ENCODE measurements at places on chromosomes 11 and 22. TPM values are rescaled to one million over a fixed set of nuclear protein-coding genes. Genes with fewer than 3 reads are reported as not detected.
A peak's percentile ranks its signal among the peaks of the same experiment; 100 is the strongest.

- no peak overlapping the region for H3K4me3 ChIP-seq
- H3K27ac ChIP-seq: no peak overlapping the region
- H3K36me3 ChIP-seq: no peaks in the 10 kb centered on the region
- no peak for DNase-seq
Measured at GRCh38 chr11:3083321-3083720, 26.1 kb upstream of the CARS1 start.

GRCh38 chr11:120801801-120802689, 221.9 kb upstream of the TBCEL start:
- DNase-seq: peak; percentile 72
- H3K4me3 ChIP-seq: no peak overlapping the region
- peaks cover 11% of the 10 kb centered on the region for H3K27me3 ChIP-seq
- H3K36me3 ChIP-seq: no peaks in the 10 kb centered on the region

The ANKRD49 gene
- 19.3 TPM for total RNA-seq

- H3K27me3 ChIP-seq: no peaks in the 10 kb centered on the region
- no peak overlapping the region for H3K27ac ChIP-seq
- H3K36me3 ChIP-seq: no peaks in the 10 kb centered on the region
- DNase-seq: no peak
Measured at GRCh38 chr11:20448834-20449233, 61.3 kb downstream of the PRMT3 start.

- DNase-seq: no peak
- H3K36me3 ChIP-seq: no peaks in the 10 kb centered on the region
- peak overlapping the region; percentile 45 for H3K27ac ChIP-seq
- no peaks in the 10 kb centered on the region for H3K4me1 ChIP-seq
- no peak overlapping the region for H3K4me3 ChIP-seq
- no peaks in the 10 kb centered on the region for H3K27me3 ChIP-seq
Measured at GRCh38 chr11:101866619-101867491, 48.0 kb upstream of the CEP126 start.

DNA sequence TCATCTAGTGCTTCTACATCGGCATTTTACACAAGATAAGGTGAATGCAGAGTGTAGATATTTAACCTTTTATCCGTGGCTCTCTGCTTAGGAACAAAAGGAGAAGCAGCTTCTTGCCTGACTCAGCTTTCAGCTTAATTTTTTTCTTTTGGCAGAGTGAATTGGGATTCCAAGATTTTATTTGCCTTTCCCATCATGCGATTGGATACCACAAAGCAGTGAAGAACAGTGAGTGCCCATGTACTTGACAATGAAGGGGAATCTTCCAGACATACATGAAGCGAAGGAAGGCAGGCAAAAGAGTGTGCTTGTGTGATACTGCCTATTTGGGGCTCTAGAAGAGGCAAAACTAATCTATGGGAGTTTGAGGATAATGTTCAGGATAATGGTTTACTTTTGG, 17.0 kb upstream of the CHKA start:
- H3K27me3 ChIP-seq: no peaks in the 10 kb centered on the region
- H3K4me3 ChIP-seq: peak overlapping the region; percentile 23
- peaks cover 5% of the 10 kb centered on the region for H3K4me1 ChIP-seq

The KRTAP5-7 gene
- total RNA-seq: not detected

DNA sequence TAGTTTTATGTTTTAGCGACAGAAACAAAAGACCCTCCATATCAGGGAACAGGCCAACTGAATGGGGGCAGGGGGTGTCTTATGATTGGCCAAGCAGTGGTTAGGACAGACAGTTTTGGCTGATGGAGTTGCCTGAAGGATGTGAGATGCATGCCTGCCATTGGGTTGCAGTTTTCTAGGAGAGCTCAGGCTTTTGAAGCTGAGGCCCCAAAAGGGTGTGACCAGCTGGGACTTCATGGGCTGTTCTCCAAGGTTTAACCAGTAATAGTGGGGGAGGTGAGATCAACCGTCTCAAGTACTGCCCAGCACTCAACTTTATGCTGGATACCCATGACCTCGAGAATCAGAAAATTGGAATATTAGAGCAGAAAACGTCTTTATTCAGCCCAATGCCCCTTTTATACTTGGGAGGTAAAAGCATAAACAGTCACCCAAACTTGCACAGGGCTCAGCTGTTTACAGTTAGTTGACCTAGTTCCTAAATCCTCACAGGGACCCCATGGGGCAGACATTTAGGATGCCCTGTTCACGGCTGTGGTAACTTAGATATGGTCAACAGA, 13.5 kb downstream of the DTX4 start:
- H3K4me1 ChIP-seq: no peaks in the 10 kb centered on the region
- DNase-seq: no peak
- no peaks in the 10 kb centered on the region for H3K36me3 ChIP-seq
- H3K4me3 ChIP-seq: no peak overlapping the region
- no peaks in the 10 kb centered on the region for H3K27me3 ChIP-seq

GRCh38 chr22:26320447-26320846, 108.6 kb upstream of the ASPHD2 start:
- H3K4me3 ChIP-seq: no peak overlapping the region
- H3K27me3 ChIP-seq: no peaks in the 10 kb centered on the region
- no peaks in the 10 kb centered on the region for H3K36me3 ChIP-seq
- H3K27ac ChIP-seq: no peak overlapping the region
- DNase-seq: no peak
- peaks cover 6% of the 10 kb centered on the region for H3K4me1 ChIP-seq

DNA sequence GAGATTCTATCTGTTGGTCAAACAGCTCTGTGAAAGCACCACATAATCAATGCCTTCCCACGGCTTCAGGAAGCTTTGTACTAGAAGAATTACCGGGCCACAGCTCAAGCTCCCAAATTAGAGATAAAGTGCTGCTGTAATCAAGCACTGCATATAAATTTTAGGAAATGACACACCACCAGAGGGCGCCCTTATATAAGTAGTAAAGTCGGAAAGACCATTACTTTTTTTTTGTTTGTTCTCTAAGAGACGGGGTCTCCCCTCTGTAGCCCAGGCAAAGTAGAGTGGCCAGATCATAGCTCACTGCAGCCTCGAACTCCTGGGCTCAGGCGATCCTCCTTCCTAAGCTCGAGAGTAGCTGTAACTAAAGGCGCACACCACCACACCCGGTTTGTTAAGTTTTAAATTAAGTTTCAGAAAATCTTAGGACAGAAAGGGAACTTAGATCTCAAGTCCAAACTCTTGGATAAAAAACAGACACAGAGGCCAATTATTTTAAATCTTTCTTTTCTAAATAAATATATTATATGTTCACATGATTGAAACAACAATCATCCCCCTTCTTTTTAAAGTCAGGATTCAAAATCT, 32.6 kb downstream of the PRCP start:
- DNase-seq: peak; percentile 83
- no peaks in the 10 kb centered on the region for H3K4me1 ChIP-seq
- H3K27me3 ChIP-seq: no peaks in the 10 kb centered on the region
- H3K27ac ChIP-seq: no peak overlapping the region
- peak overlapping the region; percentile 21 for H3K4me3 ChIP-seq

GRCh38 chr11:22699388-22699787, 33.0 kb downstream of the GAS2 start:
- H3K4me1 ChIP-seq: no peaks in the 10 kb centered on the region
- no peak overlapping the region for H3K4me3 ChIP-seq
- H3K36me3 ChIP-seq: no peaks in the 10 kb centered on the region
- H3K27me3 ChIP-seq: no peaks in the 10 kb centered on the region

GRCh38 chr11:61817471-61818202, 834 bp upstream of the FADS1 start:
- DNase-seq: no peak
- no peaks in the 10 kb centered on the region for H3K36me3 ChIP-seq
- no peaks in the 10 kb centered on the region for H3K4me1 ChIP-seq
- H3K27me3 ChIP-seq: no peaks in the 10 kb centered on the region
- H3K4me3 ChIP-seq: peak overlapping the region; percentile 65
